Stimulated activated CD8-positive, alpha-beta memory T cell treated with anti-CD3 and anti-CD28 coated beads, Interleukin-4, amount 100 ng/mL, for 48 hours (primary cell): ENCODE measurements at places on chromosomes 6 and 20.
A peak's percentile ranks its signal among the peaks of the same experiment; 100 is the strongest.

GRCh38 chr6:164206807-164207423 is 792.4 kb downstream of the QKI start:
- DNase-seq: no peak

DNA sequence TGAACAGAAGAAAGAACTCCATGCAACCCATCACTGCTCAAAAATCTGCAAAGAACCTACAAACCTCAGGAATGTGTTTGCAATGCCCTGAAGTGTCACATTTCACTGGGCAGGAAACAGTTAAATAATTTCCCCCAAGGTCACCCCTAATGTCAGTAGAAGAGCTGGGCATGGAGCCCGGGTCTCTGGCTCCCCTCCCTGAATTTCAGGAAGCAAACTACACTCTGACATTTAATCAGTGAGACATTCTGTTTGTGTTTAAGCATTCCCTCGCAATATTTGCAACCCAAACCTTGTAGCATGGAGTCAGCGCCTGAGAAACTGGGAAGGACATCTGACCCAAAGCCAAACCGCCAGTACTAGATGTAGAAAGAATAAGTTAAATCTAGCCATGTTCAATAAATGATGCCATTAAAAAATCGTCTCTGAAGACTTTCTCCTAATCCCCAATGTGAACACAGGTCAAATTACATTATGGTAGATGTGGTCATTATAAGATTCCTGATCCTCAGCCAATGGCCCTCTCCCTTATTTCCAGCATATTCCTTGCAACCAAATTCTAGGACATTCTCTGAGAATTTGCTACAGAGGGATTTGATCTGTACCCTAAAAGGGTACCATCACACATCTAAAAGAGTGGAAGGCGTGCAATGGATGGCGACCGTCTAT is 91.2 kb upstream of the ADTRP start:
- no peak for DNase-seq

DNA sequence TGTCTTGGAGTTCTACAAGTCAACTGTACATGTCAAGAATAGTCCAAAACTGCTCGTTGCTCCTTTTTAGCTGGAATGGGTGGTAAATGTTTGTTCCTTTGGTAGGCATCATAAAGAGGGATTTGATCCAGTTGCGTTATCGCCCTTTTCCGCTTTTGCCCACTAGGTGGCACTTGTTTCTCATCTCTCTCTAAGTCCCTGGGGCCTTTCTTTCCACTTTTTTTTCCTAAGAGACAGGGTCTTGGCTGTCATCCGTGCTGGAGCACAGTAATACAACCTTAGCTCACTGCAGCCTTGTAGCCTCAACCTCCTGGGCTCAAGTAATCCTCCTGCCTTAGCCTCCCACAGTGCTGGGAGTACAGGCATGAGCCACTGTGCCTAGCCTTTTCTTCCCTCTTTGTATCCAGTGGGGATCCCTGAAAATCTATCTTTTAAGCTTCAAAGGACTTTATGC is 20.7 kb downstream of the GTPBP2 start:
- peak; percentile 81 for DNase-seq

- DNase-seq: no peak
These were observed 105.6 kb downstream of the ANKS1A start for GRCh38 chr6:34994693-34995092.

- DNase-seq: no peak
These were observed 78.6 kb downstream of the HIVEP1 start for GRCh38 chr6:12090714-12091113.

- peak; percentile 73 for DNase-seq
These were observed 116.0 kb downstream of the TRIM27 start for GRCh38 chr6:28807682-28808280.

- no peak for DNase-seq
These were observed at the start of gene GFRAL for GRCh38 chr6:55327169-55327568. Gene GFRAL (plus strand): TSS chr6:55327469. CDS start chr6:55327555, 86 bp downstream.

- DNase-seq: peak; percentile 37
These were observed 2.3 kb downstream of the BMP6 start for GRCh38 chr6:7727946-7728854.

- DNase-seq: no peak
These were observed 937.4 kb upstream of the GJE1 start for GRCh38 chr6:141195251-141195832.

DNA sequence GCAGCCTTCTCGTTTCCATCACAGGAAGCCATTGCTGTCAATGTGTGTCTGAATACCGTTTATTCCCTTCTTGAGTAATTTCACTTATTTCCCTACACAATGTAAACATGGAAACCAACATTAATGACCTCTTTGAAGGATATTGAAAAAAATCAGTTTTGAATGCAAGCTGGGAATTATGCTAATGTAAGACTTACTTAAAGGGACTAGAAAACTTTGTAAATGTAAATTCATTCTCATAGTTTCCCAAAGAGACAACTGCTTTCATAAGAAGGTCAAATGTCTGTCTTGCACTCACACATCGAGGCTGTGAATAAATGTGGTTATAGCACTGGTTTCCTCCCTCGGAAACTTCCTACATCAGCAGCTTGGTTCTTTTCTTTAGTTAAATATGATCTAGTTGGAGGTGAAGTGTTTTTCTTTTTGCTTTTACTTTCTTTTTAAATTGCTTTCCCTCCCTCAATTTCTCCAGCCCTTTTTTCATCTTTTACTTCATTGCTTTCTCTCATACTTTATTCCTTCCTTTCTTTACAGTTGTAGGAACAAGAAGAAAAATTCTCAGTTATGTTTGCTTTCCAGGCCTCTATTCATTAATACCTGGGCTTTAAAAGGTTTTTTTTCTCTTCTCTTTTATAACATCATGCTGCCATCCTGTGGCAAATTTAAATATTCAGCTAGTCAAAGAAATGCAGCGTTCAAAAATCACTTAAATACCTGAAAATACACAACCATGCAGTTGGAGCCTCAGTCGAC is 108.3 kb downstream of the TNFAIP3 start:
- DNase-seq: no peak

DNA sequence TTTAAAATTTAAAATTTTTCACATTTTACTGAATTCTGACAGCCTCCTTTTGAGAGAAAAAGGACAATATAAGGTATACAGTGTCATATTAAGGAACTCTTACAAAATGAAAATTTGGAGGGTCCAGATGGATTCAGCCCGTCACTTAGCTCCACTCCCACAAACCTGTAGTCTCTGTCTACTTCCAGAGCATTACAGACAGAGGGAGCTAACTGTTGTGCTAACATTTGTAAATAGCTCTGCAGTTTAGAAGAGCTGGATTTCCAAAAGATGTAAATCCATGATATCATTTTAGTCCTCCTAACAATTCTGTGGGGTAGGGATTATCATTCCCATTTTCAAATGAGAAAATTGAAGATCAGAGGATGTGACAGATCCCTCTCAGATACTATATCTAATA is 16.1 kb upstream of the SERINC3 start:
- no peak for DNase-seq

- peak; percentile 41 for DNase-seq
These were observed 37.0 kb downstream of the SYTL3 start for GRCh38 chr6:158686791-158687381.

- DNase-seq: no peak
These were observed 645.8 kb upstream of the ARID1B start for GRCh38 chr6:156131221-156131903.

GRCh38 chr20:44598423-44599305 is 16.3 kb downstream of the PKIG start:
- no peak for DNase-seq

- no peak for DNase-seq
These were observed 454.3 kb upstream of the JARID2 start for GRCh38 chr6:14791526-14791925.

GRCh38 chr6:143802833-143803565 is 40.1 kb upstream of the LTV1 start:
- DNase-seq: no peak

DNA sequence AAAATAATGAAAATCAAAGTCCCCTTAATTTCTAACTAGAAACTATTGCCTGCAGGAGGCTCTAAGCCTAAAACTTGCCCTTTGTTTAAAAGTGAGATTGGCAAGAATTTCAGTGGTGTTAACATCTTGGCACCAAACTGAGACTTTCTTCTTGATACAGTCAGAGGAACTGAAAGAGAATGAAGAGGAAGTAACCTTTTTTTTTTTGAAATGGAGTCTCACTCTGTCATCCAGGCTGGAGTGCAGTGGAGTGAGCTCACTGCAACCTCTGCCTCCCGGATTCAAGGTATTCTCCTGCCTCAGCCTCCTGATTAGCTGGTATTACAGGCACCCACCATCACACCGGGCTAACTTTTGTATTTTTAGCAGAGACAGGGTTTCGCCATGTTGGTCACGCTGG is 3.6 kb downstream of the DOP1A start:
- no peak for DNase-seq

GRCh38 chr6:158043008-158043407 is 61.3 kb downstream of the SYNJ2 start:
- DNase-seq: no peak

GRCh38 chr20:53016071-53016470 is 43.9 kb downstream of the TSHZ2 start:
- no peak for DNase-seq

- DNase-seq: no peak
These were observed 436.8 kb upstream of the AGPAT4 start for GRCh38 chr6:161710698-161711097.

DNA sequence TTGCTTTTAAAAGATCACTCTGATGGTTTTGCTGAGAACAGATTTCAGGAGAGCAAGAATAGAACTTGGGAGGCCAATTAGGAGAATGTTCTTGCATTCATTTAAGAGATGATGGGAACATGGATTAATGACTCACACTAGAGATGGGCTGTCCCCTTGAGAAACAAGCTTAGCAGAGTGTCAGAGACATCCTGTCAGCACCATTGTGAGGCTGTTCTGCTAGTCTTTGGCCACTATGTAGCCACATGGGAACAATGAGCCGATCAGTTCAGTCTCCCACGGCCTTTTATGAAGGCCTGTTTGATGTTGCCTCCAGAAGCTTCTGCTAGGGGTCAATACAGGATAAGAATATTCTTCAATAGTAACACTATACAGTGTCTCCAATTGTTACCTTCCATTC is 113.0 kb upstream of the EYA4 start:
- no peak for DNase-seq

- DNase-seq: no peak
These were observed 47.8 kb downstream of the CDH22 start for GRCh38 chr20:46260480-46260879.

- no peak for DNase-seq
These were observed 374.2 kb downstream of the SMOC2 start for GRCh38 chr6:168815229-168815628.

- DNase-seq: no peak
These were observed 162.5 kb downstream of the ALDH8A1 start for GRCh38 chr6:134787261-134787877.

- no peak for DNase-seq
These were observed 64.2 kb downstream of the FKBP5 start for GRCh38 chr6:35624341-35625070.

GRCh38 chr6:83592770-83593394 is 80.5 kb downstream of the PRSS35 start:
- no peak for DNase-seq
